ENCODE measurements at places on chromosomes 3 and 15.

DNA sequence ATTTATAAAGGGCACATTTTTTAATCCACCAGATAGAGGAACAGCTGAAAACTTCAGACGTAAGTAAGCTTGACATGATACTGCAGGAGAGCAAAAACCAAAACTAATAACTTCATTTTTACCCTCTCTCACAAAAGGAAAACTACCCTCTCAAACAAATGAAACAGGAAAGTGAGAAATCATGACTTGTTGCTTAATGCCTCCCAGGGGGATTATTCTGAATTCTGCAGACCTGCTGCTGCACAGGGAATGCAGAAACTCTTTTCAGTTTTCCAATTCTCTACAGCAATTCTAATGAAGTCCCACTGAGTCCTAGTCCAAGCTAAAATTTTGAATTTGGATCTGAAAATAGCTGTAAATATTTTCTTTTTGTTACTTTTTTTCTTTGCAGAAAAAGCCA is 637.1 kb upstream of the CCDC54 start:
- DNase-seq: no peak

- DNase-seq: no peak
Observed at GRCh38 chr3:61354604-61355003, 103.4 kb upstream of the FHIT start.

GRCh38 chr15:68819495-68820294 is 1.0 kb downstream of the ANP32A start:
- no peak for DNase-seq

DNA sequence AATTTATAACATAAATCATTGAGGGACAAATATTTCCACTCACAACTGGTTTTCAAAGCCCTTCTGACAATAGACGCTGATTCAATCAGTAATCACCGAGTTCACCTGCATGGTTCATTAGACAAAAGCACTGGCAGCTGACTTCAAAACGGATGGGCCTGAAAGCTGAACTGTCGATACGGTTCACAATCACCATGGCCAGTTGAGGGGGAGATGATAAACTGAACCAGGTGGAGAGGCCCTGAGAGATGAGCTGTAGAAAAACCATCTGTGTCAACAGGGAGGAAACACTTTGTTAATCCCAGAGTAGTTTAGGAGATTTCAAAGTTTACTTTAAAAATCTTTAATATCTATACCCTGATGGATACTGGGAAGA is 75.0 kb downstream of the PEX5L start:
- peak; percentile 46 for DNase-seq

GRCh38 chr3:30578479-30578878 is 27.9 kb upstream of the TGFBR2 start:
- DNase-seq: no peak

DNA sequence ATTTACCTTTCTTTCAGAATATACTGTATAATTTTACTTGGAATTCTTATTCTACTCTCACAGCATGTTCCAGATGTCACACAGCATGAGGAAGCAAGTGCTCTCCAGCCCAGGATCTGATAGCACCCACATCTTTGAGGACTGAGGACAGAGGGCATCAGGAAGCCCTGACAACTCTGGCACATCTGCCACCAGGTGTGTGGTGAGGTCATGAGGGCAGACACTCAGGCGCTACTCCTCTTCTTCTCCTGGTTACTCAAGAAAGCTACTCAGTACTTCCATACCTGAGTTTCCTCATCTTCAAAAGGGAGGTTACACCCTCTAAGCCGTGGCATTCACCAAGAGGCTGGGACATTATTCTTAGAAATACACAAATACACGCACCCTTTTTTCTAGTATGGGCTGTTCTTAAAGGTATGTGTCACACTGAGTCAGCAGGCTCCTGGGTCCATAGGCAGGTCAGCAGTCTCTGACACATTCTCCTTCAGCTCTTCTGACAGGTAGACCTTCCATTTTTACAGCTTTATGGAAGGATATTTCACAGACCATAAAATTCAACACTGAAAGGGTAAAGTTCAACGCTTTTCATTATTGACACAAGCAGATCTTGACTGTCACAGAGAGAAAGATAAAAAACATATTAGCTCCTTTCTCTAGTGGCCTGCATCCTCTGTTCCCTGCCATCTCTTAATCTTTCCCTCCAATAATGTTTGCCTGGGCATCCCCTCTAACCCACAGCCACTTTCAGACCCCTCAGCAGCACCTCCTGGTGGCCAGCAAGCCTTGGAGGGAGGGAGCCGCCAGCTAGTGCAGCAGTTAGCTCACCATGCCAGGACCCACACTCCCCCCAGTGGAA is 103.2 kb upstream of the TJP1 start:
- DNase-seq: peak; percentile 51

- DNase-seq: no peak
Observed at GRCh38 chr3:72143322-72143721, 358.4 kb upstream of the PROK2 start.

- DNase-seq: no peak
Observed at GRCh38 chr15:54364961-54365360, 386.7 kb downstream of the UNC13C start.

- DNase-seq: no peak
Observed at GRCh38 chr15:25735550-25736384, 127.4 kb downstream of the ATP10A start.

- no peak for DNase-seq
Observed at GRCh38 chr15:98946301-98947255, 61.0 kb downstream of the PGPEP1L start.

DNA sequence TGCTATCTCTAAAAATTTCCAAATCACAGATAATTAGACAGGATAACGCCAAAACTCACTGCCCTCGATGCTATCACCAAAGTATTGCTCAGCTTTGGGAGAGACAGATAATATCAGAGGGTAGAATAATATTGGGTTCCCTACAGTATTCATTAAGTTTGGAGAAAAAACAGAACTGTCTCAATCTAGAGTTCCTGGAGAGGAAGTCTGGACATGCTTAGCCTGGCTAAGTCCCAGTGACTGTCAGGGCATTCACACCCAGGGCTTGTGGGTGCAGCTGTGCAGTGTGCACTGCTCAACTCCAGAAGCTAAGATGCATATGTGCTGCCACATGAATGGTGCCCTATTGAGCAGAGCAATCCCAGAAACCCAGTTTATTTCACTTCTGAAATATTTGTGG is 459.6 kb upstream of the DPH6 start:
- no peak for DNase-seq

DNA sequence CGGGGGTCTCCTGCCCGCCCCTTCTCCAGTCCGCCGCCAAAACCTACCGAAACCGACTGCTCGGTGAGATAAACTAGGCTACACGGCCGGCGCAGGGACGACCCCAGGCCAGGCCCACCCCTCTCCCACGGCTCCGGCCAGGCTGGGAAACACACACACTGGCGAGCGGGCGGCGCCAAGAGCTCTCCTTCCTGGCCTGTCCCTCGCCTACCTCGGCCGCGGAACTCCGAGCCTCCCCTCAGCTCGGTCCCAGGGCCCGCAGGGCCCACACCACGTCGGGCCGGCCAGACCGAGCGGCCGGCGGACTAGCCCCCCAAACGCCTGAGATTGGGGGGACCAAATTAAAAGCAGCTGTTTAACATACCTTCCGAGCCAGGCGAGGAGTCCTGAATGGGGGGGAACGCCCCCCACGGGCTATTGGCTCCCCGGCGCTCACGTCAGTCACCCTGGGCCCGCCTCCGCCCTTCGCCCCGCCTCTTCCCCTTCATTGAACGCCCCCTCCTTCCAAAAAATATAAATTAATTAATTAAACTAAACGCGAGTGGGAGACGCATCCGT is 4.0 kb upstream of the SIN3A start:
- DNase-seq: peak; percentile 33

DNA sequence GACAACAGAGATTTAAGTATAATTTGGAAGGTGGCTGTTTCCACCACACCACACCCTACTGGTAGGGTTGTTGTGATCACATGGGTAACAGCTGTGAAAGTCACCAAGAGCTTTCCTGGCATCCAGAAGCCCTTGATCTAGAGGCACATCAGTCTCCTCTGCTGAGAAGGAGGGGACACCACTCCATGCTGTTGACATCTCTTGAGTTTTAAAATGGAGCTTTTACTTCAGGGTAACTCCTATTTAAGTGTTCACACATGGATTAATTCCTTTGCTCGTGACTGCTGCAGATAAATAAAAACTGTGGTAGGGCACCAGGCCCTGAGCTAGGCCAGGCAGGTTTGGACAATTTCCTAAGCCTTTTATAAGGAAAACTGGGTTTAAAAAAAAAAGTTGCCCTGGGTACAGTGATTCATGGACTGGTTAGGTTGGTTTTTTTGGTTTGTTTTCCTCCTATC is 7.5 kb downstream of the EXOSC7 start:
- no peak for DNase-seq

DNA sequence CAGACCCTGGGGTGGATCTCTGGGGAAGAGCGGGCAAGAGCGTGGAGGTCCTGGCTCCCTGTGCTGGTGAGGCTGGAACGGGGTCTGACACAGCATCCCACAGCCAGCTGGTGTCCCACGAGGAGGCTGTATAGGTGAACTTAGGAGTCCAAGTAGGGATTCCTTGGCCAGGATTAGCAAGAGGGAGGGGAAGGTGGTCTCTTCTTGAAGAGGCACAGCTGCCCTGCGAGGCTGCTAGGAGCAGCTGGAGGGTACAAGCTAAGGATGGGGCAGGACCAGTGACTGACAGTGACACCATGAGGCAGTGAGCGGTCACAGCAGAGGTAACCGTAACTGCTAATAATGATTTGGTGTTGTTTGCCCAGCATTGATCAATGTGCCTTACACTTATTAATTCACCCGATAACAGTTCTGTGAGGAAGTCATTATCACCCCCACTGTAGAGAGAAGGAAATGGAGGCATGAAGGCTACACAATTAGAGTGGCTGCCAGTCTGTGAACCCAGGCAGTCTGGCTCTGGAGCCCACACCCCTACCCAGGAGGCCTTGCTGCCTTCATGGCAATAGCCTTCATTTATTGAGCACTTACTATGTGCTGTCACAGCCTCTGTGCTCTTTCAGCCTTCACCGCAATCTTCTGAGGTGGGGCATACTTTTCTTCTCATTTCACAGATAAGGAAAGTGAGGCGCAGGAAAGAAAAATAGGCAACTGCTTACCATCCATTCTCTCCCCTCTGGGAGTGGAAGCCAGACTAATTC is 59.4 kb downstream of the TMEM44 start:
- DNase-seq: peak; percentile 30

DNA sequence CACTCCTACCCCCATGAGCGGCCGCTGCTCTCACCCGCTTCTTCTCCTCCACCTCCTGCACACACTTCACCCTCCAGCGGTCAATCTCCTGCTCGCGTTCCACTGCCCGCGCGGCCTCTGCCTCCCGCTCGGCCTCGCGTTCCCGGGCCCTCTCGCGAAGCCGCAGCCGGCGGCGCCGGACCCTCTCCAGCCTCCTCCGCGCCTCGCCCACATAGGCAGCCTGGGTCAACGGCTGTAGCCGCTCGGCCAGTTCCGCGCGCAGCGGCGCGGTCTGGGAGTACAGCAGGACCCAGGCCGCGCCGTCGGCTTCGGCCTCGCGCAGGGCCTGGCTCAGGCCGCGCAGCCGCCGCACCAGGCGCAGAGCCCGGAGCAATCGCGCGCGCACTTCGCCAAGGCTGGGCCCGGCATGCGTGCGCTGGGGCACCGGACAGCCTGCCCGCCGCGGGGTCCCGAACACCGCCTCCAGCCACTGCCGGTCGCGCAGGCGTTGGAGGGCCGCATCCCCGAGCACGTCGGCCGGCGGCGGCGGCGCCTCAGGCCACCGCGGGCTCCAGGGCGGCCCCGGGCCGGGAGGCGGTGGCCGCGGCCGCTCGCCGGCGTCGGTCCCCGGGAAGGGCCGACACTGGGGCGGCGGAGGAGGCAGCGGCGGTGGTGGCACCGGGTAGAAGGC is 595 bp downstream of the PDCD7 start:
- no peak for DNase-seq

DNA sequence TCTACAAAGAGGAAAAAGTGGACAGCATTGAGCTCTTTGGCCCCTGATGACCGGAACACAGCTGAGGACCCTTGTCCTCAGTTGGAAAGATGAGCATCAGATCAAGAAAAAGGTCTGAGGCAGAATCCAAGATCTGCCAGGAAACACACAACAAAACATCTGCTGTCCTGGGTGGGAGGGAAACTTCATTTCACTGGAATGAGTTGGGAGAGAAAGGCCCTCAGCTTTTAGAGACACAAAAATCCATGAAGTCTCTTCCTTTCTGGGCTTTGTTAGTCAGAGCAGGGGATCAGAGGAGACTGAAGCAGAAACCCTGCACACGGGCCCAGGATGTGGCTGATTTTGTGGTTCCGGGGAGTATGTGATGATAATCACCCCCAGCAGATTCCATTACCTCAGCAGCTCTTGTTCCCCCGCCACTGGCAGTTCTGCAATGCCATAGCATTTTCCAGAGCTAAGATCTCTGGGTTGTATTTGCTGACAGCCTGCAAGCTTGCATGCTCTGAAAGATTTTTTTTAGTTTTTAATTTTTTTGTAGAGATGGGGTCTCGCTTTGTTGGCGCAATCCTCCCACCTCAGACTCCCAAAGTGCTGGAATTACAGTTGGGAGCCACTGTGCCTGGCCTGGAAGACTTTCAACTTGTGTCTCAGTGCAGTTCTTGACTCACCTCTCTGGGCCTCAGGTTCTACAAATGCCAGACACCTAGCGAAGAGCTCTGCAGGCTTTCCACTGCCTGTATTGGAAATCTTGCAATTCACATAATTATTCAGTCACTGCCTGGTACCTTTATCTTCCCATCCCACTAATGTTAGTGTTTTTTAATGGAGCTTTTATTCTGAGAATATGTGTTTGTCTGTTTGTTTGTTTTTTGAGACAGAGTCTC is 5.8 kb upstream of the TATDN2 start:
- DNase-seq: no peak

- no peak for DNase-seq
Observed at GRCh38 chr3:143612541-143612940, 235.7 kb downstream of the SLC9A9 start.

DNA sequence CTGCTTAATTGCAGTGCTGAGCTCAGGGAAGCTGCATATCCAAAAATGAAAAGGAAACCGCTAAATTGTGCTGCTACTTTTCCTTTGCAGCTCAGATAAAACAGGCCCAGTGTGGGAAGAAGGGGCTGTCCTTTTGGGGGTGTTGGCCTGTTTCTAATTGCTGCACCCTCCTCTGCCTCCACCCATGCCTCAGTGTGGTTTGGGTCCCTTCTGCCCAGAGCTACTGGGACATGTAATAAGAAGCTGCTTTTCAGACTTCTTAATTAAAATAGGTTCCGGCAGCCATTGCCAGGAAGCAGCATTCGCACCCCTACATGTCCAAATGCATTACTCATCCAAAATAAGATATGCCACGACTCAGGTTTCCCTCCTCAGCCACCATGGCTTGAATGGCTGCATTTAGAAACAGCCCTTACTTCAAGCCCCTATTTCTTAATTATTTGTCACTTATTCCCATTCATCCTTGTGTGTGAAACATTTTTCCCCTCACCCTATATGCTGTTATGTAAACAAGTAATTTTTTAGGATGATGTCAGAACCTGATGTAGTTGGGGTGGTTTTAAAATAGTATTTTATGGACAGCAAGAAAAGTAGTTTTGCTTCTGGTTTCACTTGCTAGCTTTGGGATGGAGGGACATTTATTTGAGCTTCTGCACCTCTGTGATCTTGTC is 235.9 kb upstream of the CTDSPL start:
- DNase-seq: no peak

GRCh38 chr3:123400169-123400568 is 48.7 kb downstream of the ADCY5 start:
- no peak for DNase-seq

All from NCI-H1092 (cell line).